GM23338 (cell line): ENCODE measurements at places on chromosomes 13 and 19. TPM values are rescaled to one million over a fixed set of nuclear protein-coding genes. Genes with fewer than 3 reads are reported as not detected.

IGFL3 gene
- not detected in 2 replicates for total RNA-seq

YJEFN3 gene
- total RNA-seq: 0.85 and 3.5 TPM in 2 replicates

FUT6 gene
- total RNA-seq: not detected in 2 replicates

DNA sequence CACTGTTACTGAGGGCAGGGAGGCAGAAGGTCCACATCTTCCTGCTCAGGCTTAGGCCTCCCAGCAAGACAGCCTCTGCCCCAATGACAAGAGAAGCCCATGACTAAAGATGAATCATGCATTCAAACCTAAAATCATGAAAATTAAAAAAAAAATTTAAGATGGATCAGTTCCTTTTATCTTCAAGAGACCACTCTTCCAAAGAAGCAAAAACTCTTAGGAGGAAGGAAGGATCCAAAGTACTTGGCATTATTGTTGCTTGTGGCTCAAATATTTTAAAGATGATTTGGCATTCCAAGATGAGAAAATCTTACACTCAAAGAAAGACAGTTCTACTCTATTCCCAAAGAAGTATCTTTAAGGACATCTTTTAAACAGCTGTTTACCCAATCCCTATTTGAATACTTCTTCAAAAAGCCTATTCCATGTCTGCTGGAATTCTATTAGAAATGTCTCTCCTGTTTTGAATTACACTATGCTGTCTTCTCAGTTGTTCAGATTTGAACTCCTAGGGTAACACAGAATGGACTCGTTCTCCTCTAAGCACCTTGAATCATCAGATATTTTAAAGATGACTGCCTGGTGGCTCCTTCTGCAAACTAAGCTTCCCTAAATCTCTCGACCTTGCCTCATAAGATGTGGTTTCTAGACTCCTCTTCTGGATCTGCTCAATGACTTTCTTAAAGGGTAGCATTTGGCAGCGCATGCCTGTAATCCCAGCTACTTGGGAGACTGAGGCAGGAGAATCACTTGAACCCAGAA, 7.0 kb downstream of the SERP2 start:
- no peak overlapping the region for H3K27ac ChIP-seq
- H3K36me3 ChIP-seq: no peaks in the 10 kb centered on the region
- peaks cover 20% of the 10 kb centered on the region for H3K4me1 ChIP-seq
- H3K4me3 ChIP-seq: no peak overlapping the region
- DNase-seq: no peak
- H3K27me3 ChIP-seq: no peaks in the 10 kb centered on the region

GRCh38 chr13:99481366-99481765, 19.9 kb upstream of the TM9SF2 start:
- H3K27me3 ChIP-seq: no peaks in the 10 kb centered on the region
- no peaks in the 10 kb centered on the region for H3K36me3 ChIP-seq
- no peak for DNase-seq
- H3K4me1 ChIP-seq: peaks cover 4% of the 10 kb centered on the region

DNA sequence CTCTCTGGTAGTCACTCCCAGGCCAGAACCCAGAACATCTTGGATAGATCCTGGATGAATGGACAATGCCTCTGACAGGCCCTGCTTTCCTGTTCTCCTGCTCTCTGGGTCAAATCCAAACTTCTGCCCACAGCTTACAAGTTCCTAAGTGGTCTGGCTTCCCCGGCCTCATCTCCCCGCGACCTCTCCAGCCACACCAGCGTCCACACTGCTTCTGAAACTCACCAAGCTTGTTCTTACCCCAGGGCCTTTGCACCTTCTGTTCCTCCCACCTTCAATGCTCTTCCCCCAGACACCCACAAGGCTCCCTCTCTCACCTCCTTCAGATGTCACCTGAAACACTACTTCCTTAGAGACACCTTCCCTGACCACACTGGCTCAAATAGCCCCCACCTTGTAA, 3.5 kb downstream of the OLFM2 start:
- H3K36me3 ChIP-seq: no peaks in the 10 kb centered on the region
- H3K27ac ChIP-seq: no peak overlapping the region
- no peak overlapping the region for H3K4me3 ChIP-seq
- no peak for DNase-seq
- no peaks in the 10 kb centered on the region for H3K27me3 ChIP-seq
